ENCODE measurements at places on chromosomes 16 and 17. TPM values are rescaled to one million over a fixed set of nuclear protein-coding genes. Genes with fewer than 3 reads are reported as not detected.

DNA sequence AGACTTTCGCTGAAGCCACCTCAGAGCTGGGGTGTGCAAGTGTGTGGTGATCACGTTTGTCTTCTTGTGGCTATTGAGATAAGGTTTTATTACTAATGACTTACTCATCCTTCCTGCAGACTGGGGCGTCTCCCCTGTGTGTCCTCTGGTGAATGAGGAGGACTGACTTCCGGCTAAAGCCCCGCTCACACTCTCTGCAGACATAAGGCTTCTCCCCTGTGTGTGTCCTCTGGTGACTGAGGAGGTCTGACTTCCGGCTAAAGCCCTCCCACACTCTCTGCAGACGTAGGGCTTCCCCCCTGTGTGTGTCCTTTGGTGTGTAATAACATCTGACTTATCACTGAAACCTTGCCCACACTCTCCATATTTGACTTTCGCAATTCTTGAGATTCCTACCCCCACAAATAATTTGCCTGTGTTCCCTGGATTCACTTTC is 19.4 kb downstream of the PRDM7 start:
- no peak for DNase-seq

The PMM2 gene
- 70.1 TPM for total RNA-seq

GRCh38 chr17:15231851-15232516 is 33.1 kb downstream of the PMP22 start:
- no peak for DNase-seq

GRCh38 chr17:16123531-16123930 is 91.8 kb downstream of the NCOR1 start:
- no peak for DNase-seq

The EPOP gene
- 3.4 TPM for total RNA-seq

- DNase-seq = no peak
Observed at GRCh38 chr17:73386561-73386960, 74.8 kb upstream of the CDC42EP4 start.

GRCh38 chr16:81679721-81680430 is 99.2 kb upstream of the PLCG2 start:
- DNase-seq = no peak

The TMEM220 gene
- total RNA-seq = 17.6 TPM

- DNase-seq = no peak
Observed at GRCh38 chr16:88883946-88884345, 17.5 kb upstream of the PABPN1L start.

The KRT23 gene
- total RNA-seq = 3.9 TPM

The NRN1L gene
- not detected for total RNA-seq

DNA sequence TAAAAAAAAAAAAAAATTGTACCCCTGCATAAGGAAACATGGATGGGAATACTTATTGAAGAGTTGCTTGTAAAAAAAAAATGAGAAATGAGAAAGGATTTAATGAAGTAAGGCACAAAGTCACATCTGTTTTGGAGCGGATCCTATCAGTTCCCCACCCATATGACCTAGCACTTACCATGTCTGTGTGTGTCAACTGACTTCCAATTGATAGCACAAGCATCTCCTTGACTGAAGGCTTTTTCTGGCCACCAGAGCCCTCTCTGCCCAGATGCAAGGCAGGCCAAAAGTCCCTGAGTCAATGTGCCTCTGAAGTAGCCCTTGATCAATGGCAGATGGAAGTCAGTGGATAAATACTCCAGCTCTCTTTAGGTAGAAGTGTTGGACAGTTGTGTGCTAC is 13.4 kb upstream of the NLK start:
- no peak for DNase-seq

The CDK5R1 gene
- total RNA-seq = 0.83 TPM

GRCh38 chr16:2155977-2156848 is 631 bp downstream of the TRAF7 start:
- DNase-seq = no peak

GRCh38 chr16:20844054-20844453 is 37.7 kb downstream of the REXO5 start:
- no peak for DNase-seq

The HP gene
- total RNA-seq = 3.9 TPM

- DNase-seq = no peak
Observed at GRCh38 chr17:69093279-69093789, 32.6 kb upstream of the ABCA9 start.

DNA sequence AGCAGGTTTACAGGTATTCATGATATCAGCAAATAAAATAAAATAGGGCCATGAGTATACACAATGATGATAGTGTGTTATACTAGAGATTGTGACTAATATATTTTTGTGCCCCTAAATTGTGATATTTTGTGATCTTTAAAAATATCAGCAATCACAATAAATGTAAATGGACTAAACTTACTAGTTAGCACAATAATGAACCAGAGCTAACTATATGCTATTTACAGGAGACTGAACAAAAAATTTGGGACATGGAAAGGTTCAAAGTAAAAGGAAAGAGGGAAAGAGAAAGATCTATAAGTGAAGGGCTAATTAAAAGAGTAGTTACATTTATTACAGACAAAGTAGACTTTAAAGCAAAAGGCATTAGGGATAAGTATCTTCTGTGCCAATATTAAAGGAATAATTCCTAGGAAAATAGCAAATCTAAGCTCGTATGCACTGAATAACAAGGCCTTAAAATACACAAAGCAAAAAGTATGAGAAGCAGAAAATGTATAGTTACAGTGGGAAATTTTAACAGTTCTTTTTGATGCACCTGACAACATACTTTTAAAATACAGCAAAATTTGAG is 5.0 kb upstream of the MSI2 start:
- no peak for DNase-seq

GRCh38 chr16:54201200-54201599 is 85.4 kb downstream of the IRX3 start:
- no peak for DNase-seq

DNA sequence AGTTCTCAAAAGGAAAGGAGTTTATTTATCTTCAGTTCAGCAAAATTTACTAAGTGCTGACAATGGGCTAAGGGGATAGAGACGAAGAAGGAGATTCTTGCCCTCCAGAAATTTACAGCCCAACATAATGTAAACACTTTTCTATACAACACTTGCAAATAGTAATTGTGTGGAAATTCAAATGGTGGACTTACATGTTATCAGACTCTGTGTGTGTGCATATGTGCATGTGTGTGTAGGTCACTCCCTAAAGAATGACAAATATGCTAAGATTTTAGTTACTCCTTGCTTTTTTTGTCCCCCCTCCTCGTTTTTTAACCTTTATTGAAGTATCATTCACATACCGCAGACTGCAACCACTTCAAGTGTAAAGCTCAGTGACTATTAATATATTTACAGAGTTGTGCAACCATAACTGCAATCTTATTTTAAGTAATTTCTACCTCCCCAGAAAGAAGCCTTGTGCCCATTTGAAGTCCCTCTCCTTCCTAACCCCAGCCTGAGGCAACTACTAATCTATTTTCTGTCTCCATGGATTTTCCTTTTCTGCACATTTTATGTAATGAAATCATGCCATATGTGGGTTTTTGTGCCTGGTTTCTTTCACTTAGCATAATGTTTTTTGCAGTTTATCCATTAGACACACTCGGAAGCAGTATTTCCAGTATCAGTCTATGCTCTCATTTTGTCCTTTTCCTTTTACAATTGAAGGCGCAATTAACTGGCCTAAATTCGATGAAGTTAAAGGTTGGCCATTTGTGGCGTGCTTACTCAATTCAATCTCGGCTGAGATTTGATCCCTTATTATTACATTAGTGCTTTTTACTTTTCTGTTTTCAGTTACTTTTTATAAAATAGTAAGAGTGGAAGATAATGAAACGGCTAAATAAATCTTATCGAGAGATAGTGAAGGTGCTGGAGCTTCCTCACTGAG is 318.4 kb downstream of the HAPSTR1 start:
- no peak for DNase-seq

GRCh38 chr17:72496461-72496860 is 375.6 kb downstream of the SOX9 start:
- no peak for DNase-seq

DNA sequence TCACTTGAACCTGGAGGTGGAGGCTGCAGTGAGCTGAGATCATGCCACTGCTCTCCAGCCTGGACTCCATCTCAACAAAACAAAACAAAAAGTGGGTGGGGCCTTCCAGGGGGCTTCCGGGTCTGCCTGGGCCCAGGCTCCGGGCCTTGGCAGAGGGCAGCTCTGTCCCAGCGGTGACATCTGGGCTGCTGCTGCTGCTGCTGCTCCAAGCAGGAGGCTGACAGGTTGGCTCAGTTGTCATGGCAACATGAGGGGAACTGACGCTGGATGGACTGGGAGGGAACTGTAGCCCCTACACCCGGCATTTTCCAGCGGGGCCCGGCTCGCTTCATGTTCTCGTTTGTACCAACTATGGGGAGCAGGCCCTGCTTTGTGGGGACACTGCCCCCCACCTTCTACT is 4.0 kb downstream of the BAIAP3 start:
- no peak for DNase-seq

- DNase-seq = no peak
Observed at GRCh38 chr16:49675413-49675812, 180.5 kb downstream of the ZNF423 start.

GRCh38 chr17:75019710-75020109 is 7.2 kb downstream of the MRPL58 start:
- DNase-seq = no peak

- no peak for DNase-seq
Observed at GRCh38 chr17:229709-230394, 48.4 kb upstream of the DOC2B start.

- no peak for DNase-seq
Observed at GRCh38 chr17:28986714-28987655, 18.8 kb downstream of the SEZ6 start.

DNA sequence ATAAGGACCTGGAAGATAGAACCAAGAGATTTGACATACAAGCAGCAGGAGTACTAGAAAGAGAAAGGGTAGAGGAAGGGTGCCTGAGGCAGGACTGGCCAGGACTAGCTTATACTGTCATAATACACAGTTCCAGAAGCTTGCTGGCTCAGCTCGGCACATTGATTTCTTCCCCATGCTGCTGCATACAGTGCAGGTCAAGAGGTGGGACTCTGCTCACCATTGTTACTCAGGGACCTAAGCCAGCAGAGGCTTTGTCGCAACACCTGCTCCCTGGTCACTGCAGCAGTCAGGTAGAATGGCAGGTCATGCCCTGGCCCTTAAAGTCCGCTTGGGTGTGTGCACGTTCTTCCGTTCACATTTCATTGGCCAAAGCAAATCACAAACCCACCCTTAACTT is 32.8 kb downstream of the LDHD start:
- DNase-seq = no peak

The TNFSF13 gene
- 23.0 TPM for total RNA-seq

The TPSG1 gene
- 1.7 TPM for total RNA-seq

DNA sequence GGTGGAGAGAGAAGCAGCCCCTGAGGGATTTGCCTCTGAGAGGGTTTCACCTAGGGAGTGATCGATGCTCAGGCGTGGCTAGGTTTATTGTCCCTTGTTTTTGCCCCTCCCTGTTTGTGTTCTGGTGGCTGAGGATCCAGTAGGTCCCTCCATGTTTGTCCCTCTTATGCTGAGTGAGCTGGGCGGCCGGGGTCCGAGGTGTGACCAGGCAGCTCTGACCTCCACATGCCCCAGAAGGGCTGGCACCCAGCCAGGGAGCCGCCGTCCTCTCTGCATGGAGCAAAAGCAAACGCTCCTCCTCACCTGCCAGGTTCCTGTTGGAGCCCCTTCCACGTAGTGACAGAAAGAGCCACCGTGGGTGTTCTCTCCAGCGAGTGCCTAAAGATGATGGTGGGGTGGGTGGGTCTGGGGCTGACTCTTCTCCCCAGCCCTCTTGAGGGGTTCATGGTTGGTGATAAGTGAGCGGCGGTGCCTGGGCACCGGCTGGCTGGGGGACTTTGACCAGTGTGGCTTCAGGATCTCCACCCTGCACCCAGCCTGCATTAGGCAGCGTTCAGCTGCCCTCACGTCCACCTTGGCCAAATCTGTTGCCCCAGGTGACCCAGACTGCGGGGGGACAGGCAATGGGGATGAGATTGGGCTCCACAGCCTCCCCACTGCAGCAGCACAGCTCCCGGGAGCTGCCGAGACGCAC is 14.1 kb upstream of the NUDT16L1 start:
- DNase-seq = no peak

DNA sequence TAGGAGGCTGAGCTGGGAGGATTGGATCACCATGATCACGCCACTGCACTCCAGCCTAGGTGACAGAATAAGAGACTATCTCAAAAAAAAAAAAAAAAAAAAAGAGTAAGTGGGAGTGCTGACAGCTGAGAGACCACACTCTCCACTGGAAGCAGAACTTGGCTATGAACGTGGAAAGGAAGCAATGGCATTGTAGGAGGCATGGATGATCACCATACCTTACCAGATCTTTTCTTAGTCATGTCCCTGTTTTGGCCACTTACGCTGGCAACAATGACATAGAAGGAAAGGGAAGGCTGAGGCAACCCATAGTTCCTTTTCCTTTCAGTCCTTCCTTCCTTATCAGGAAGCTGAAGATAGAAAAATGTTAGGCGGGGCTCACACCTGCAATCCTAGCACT is 3.7 kb upstream of the ATP1B2 start:
- DNase-seq = no peak

- no peak for DNase-seq
Observed at GRCh38 chr17:76502341-76503211, 1.4 kb upstream of the RHBDF2 start.

- peak; percentile 75 for DNase-seq
Observed at GRCh38 chr17:3647769-3648555, 11.4 kb downstream of the CTNS start.

The CLEC18B gene
- total RNA-seq = 2.4 TPM

The SPNS2 gene
- total RNA-seq = 30.0 TPM

DNA sequence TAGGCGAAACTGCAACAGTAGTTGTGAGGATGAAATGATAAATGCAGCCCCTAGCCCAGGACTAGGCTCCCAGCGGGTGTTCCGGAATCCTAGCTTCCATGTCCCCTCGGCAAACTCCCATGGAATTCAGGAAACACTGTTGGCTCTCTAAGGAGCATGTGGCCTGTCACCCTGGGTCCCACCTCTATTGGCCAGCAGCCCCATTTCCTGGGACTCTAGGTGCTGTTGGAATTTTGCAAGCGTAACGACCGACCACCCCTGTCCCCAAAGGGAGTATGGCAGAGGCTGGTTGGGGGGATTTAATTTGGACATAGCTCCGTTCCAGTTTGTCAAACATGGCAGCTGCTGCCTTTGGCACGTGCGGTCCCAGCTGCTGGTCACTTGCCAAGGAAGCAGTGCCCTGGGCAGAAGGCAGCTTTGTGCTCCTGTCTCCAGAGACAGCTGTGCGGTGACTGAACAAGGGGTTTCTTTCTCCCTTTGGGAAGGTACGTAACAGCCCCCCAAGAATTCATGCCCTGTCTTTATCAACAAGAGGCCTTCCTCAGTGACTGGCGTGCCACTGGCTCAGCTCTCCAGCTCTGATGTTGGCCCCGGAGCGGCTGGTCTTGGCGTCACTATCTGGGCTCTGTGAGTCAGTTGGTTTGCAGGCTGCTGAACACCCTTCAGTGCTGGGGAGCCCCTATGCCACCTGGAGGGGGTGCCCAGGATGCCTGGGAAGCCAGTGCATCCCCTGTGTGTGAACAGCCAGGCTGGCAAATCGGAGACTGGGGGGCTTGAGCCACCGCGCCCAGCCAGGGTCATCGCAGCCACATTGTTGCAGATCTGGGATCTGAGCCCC is 235.2 kb upstream of the TNRC6C start:
- no peak for DNase-seq

GRCh38 chr17:27354491-27355081 is 60.7 kb downstream of the WSB1 start:
- DNase-seq = no peak

GRCh38 chr16:88331989-88332920 is 50.5 kb upstream of the ZNF469 start:
- peak; percentile 72 for DNase-seq
